ENCODE measurements at places on chromosomes 13 and 19.

DNA sequence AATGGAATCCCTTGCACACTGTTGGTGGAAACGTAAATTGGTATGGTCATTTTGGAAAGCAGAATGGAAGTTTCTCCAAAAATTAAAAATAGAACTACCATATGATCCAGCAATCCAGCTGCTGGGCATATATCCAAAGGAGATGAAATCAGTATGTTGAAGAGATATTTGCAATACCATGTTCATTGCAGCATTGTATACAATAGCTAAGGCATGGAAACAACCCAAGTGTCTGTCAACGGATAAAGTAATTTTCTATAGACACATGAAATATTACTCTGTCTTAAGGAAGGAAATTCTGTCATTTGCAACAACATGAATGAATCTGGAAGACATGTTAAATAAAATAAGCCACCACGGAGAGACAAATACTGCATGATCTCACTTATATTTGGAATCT, 124.7 kb downstream of the GPC5 start:
- no peak for DNase-seq

DNA sequence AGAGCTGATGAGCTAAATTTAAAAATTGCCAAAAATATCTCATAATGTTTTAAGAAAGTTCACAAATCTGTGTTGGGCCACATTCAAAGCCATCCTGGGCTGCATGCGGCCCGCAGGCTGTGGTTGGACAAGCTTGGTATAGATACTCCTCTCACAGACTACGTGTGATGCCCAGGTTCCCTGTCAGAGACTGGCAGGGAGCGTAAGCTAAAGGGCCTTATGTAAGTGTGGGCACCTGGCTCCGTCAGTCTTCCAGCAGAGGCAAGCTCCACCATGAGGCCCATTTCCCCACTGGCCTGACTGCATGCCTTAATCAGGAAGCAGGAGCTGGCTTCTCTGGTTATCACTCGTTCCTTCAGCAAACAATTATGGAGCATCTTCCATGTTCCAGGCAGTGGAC, 200.2 kb downstream of the FOXO1 start:
- DNase-seq = no peak

DNA sequence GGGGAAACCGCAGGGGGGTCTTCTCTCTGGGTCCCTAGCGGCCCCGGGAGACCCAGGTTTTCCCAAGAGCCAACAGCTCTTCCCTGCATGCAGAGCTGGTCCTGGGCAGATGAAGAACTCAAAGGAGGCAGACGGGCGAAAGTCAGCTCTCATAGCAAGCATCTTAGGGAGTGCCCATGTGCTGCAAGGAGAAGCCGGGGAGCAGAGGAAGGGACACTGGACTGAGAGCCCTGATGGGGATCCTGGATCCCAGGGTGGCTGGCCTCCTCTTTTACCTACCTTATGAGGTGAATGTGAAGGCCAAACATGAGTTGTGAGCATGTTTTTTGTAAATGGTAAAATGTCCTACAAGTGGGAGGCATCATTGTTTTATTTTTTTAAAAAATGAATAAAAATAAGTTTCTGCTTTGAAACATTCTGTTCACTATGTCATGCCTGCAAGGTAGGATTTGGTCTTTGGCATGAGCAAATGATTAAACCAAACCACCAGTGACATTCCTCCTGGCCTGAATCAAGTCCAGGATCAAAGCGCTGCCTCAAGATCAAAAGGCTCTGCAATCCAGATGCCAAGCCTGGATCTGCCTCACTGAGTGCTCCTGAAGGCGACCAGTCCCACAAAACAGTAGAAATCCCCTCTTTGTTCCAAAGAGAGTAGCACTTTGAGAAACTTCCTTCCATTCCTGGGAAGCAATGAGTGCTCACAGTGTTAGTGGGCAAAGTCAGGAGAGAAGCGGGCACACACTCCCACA, 92.2 kb upstream of the SERP2 start:
- no peak for DNase-seq

GRCh38 chr13:110869805-110870706, 44.8 kb downstream of the ANKRD10 start:
- DNase-seq = peak; percentile 74

GRCh38 chr19:17996826-17997316, 11.1 kb upstream of the ARRDC2 start:
- DNase-seq = peak; percentile 86

DNA sequence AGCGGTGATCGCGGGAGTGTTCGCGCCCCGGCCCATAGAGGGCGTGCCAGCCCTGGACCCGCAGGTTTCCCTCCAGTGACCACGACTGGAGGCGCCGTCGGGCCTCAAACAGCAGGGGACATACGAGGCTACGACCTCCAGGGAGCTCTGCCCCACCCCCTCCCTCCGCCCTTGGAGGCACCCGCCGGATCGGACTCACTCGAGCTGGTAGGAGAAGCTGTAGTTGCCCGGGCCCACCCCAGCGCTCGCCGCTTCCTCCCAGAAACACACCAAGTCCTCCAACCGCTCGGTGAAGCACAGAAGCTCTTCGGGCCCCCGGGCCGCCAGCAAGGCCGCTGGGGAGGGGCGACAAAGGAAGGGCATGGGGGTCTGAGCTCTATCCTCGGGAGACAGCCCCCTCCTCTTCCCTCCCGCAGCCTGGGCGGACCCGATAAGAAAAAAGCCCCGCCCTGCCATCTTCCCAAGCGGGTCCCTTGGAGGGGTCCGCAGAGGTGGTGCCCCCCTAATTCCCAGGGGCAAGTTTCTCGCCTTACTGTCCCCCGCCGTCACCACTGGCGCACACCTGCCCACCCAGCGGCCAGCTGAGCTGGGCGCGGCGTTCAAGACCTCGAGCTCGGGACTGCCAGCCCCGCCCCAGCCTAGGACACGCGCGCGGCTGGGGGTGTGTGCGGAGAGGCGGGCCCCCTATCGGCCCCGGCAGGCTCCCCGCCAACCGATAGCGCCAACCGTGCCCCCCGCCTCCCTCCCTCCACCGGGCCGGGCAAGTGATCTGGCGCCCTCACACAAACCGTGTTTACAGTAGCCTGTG, 1.0 kb downstream of the EPOR start:
- DNase-seq = peak; percentile 60

GRCh38 chr19:15404097-15404779, 14.6 kb downstream of the AKAP8L start:
- no peak for DNase-seq

DNA sequence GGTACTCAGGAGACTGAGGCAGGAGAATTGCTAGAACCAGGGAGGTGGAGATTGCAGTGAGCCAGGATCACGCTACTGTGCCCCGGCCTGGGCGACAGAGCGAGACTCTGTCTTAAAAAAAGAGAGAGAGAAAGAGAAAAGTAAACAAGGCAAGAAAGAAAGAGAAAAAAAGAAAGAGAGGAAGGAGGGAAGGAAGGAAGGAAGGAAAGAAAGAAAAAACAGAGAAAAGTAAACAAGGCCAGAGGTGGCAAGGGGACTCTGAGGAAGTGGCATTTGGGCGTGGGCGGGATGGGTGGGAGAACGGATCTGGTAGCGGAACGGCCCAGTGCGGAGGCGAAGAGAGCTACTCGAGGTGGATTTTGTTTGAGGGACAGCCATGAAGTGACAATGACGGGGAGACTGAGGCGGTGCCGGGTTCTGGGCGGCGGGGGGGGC, 7.5 kb upstream of the ARRDC2 start:
- no peak for DNase-seq

GRCh38 chr13:41668130-41668757, 210.9 kb downstream of the RGCC start:
- DNase-seq = no peak

GRCh38 chr13:81247711-81248110, 906.8 kb upstream of the SPRY2 start:
- DNase-seq = no peak

DNA sequence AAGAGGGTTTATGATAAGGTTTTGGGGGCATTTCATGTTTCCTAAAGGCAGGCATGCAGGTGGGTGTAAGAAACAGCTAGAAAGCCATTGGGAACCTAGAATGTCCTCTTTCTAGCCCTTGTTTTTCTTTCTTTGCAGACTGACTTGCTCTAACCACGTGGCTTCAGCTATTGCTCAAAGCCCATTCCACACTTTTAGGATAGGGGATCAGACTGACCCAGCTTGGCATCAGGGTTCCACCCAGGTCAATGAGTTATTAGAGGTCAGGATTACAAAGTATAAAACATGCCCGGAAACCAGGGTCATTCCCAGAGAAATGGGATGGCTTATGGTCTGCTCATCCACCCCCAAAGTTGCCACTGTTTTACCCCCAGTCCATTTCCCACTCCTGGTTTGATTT, 16.8 kb downstream of the PHF11 start:
- DNase-seq = no peak

DNA sequence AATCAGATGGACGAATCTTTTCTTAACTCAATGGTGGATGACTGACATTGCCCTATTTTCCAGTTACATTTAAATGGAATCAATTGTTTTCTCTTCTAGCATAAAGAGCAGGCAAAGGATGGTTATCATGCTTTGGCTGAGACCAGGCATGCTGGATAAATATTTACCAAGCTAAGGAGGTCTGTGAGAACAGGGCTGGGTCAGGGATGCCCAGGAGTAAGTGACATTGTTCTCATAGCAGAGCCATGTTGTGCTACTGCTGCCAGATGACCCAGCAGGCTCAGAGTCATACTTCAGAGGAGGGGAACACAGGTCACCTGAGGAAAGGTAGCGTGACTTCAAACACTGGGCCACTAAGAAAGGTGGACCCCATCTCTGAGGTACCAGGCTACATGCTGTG, 116.0 kb upstream of the RNF113B start:
- no peak for DNase-seq

DNA sequence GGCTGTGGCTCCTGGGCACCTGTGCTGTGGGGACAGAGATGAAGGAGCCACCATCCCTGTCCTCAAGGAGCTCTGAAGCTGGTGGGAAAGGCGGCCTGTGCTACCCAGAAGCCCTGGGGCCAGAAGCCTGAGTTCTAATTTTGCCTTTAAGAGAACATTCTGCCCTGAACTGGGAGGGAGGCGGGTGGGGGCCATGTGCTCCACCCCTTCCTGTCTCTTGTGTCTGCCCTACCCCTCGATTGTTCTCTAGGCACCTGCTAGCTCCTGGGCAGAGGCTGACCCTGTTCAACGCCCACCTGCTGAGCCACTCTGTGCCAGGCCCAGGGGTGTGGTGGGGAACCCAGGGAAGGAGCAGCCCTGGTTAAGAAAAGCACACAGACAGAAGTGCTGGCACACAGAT, 5.9 kb downstream of the TRAPPC6A start:
- no peak for DNase-seq

- no peak for DNase-seq
Observed at GRCh38 chr13:33172400-33172799, 113.2 kb downstream of the STARD13 start.

GRCh38 chr19:55303477-55303876, 19.7 kb downstream of the BRSK1 start:
- no peak for DNase-seq

Measured in left ventricle myocardium inferior (tissue), 1 donor.